Calu3 (cell line): ENCODE measurements at places on chromosomes 2 and 18.

- DNase-seq, result no peak
Measured at GRCh38 chr2:232846055-232846454, 24.0 kb upstream of the SNORC start.

DNA sequence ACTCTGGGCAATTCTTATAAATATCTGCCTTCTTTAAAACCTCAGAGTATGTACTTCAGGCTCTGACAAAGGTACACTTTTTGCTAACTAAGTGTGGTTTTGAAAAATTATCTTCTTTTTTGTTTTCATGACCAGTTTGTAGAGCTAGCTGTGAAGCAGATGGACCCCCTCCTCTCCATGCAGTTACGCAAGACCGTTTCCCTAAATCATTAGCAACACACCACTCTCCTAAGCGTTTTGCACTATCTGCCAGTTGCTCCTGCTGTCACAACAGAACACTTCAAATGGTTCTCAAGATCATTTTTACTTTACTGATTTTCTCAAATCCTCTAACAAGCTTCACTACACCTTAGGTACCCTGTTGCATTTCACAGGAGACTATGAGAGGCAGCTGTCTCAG is 53.3 kb downstream of the GULP1 start:
- DNase-seq, result no peak

DNA sequence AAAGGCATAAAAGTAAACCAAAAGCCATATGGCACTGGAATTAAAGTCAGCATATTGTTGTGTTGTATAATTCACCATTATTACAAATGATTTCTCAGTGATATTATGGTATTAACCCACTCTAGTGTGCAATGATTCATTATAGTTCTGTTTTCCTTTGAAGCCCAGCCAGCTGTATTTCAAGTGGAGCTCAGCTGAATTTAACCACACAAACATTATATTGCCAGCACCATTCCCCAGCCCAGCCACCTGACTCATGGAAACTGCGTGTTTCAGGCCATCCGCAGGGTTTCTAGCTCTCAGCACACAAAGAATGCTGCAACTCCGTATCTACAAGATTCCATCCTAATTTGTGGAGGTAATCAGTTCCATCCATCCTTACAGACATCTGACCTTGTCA is 166.8 kb upstream of the CHAC2 start:
- no peak for DNase-seq

DNA sequence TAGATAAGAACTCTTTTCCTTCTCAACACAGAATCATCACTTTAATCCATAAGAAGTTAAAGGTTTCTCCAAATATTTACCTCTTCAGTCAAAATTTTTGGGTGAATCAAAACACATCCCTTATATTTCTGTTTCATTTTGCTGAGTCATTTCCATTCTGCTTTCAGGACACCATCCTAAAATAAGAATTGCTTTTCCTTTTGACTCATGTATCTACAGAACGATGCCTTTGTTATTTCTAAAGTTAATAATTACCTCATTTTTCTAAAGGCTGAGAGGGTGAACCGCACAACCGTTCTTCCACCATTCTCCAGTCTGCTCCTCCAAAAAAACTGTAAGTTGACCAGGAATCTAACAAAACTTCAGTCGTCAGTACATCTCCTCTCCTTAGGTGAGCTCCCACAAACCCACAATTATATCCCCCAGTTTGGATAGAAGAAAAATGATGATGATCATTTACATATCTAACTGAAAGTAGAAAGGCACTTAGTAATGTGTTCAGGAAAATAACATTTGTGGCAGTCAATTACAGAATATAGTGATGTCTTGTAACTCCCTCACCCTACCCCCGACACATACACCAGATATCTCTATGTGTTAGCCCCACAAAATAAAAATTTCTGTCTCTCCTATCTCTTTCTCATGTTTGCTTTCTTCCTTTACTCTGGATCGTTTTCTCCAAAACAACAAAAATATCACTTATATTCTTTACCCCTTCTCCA is 162.5 kb downstream of the RAD51AP2 start:
- no peak for DNase-seq

- no peak for DNase-seq
Measured at GRCh38 chr2:99480390-99480789, 9.4 kb downstream of the REV1 start.

GRCh38 chr18:812376-813171 is 532 bp upstream of the YES1 start:
- peak; percentile 83 for DNase-seq

- no peak for DNase-seq
Measured at GRCh38 chr2:189830510-189830909, 46.3 kb downstream of the PMS1 start.

DNA sequence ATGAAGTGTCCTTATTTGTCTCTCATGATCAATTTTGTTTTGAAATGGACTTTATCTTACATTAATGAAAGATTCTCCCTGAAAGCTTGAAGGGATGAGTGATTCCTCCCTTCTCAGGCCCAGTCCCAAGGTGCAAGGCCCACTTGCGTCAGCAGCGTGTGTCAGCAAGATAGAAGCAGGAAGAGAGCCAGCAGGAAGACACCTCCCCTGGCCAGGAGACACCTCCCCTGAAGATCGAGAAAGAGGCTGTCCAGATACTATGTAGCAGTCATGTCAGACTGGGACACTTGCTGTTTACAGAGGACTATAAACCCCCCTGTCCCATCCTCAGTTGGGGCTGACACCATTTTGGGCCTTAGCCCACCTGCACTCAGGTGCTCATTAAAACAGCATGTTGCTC is 38.3 kb downstream of the TIMM21 start:
- DNase-seq, result no peak

DNA sequence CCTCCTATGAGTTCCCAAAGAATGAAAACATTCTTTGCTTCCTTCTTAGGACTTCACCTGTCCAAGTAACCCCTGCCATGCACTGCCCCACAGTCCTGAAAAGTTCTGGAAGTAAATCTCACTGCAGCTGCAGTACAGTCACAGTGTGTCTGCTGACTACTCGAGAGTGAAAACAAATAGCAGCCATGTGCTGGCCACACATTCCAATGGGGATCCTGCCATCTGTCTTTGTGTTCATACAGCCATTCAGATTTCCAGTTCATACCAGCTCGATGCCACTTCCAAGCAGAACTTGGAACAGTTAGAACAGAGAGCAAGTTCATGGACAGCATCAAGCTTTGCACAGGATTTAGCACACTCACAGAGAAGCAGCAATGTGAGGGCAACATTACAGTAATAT is 629.9 kb upstream of the ACVR2A start:
- DNase-seq, result no peak

- DNase-seq, result peak; percentile 39
Measured at GRCh38 chr2:11744631-11745394, 1.6 kb upstream of the LPIN1 start.
